ENCODE measurements at places on chromosomes 6 and 20.

- no peak for DNase-seq
Observed at GRCh38 chr6:53809691-53810090, 14.9 kb downstream of the LRRC1 start.

DNA sequence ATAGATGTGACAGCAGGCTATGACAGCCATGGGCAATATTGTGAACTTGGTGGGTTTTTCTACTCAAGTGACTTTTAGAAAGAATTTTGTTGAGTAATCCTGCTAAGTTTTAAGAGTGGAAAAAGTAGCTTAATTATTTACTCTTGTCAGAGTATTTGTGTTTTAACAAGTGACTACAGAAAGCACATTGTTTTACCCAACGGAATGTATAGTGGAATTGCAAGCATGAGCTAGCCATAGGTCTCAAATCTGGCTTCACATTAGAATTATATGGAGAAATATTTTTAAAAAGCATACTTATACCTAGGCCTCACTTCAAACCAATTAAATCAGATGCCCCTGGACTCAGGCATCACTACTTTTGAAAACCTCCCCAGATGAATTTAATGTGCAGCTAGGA lies 35.5 kb upstream of the GOPC start:
- no peak for DNase-seq

DNA sequence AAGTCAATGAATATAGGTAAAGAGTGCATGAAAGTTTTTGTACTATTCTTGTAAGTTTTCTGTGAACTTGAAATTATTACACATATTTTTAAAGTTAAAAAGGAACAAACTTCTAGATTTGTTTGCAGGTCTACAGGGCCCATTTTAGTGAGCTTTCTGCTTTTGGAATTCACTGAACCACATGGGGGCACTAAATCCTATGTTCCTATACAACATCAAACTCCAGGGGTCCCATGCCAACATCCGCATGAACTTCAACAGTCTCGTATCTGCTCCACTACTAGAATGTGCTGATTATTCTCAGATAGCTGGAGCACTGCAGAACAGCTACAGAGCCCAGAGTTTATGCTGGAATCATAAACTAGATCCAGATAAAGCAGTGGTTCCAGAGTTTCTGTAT lies 347.9 kb upstream of the SPTLC3 start:
- DNase-seq = no peak

- DNase-seq = no peak
Observed at GRCh38 chr6:170005665-170006064, 254.2 kb downstream of the ERMARD start.

- no peak for DNase-seq
Observed at GRCh38 chr6:142845624-142846458, 99.1 kb downstream of the HIVEP2 start.

- no peak for DNase-seq
Observed at GRCh38 chr20:45359069-45359405, 3.9 kb upstream of the SYS1 start.

DNA sequence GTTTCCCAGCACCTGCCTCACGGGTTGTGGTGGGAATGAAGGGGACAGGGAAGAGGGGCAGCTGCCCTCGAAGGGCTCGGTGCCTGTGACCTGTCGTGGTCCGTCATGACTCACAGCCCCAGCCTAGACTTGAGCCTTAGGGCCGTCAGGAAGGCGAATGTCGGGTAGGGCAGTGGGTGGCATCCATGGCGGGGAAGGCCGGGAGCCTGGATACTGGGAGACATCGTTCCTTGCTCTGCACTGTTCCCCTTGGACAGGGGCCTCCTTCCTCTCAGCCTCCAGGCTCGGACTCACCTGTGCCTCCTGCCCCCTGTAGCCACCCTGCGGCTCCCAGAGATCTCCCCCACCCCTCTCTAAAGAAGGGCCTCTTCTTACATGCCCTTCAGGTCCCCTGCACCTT lies 52.2 kb upstream of the APCDD1L start:
- no peak for DNase-seq

- no peak for DNase-seq
Observed at GRCh38 chr6:112682071-112682470, 334.9 kb downstream of the RFPL4B start.

DNA sequence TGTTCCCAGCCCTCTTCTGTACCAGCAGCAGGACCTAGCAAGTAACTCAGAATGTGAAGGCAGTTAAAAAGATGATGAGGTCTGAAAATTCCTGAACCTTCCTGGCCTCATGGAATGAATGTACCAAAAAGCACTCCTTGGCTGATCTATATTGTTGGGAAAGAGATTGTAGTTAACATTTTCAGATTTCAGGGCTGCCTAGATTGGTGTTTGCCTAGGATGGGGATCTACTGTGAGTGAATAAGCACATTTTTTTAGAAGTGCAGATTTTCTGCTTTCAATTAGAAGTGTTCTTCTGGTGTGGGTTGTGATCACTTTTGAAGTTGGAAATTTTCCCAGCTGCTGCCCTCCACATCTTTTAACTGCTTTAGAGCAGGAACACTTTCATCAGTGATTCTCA lies 6.2 kb downstream of the MYLIP start:
- no peak for DNase-seq
